ENCODE measurements at places on chromosomes 3 and 15.

GRCh38 chr15:67732671-67733374, 92.5 kb upstream of the SKOR1 start:
- no peak for DNase-seq

- no peak for DNase-seq
Measured at GRCh38 chr3:145490088-145491048, 670.6 kb downstream of the PLOD2 start.

DNA sequence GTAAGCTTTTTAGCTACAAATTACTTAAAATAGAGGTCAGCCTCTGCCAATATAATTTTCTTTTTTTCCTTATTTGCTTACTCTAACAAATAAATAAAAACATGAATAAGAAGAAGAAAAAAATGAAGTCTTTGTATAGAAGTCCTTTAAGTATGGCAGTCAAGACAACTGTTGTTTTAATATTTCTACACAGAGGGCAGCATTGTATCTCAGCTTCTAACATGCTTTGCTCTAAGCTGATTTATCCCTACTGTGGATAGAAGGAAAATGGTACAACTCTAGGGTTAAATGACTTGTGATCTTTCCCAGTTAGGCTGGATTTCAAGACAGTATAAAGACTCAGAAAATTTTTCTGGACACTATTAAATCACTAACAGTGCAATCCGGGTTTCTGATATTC, 104.3 kb upstream of the MEIS2 start:
- DNase-seq, result no peak

DNA sequence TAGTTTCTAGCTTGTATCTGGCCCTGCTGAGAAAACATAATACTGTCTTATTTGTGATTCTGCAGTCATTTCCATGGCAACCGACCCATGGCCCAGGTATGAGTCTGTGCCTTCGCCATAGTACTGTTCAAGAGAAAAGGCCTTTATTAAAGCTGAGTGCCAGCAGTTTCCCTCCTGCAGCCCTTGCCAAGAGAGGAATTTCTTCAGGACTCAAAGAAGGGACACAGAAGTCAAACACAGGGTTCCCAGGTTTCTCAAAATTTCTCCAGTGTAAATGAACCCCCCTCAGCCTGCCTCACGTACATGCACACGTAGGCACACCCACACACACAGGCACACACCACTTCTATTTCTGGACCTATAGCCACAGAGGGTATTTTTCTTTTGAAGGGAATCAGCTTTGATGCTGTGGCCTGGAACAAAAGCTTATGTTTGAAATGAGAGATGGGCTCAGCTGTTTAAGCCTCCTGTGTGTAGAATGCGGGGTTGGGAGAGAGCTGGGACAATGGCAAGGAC, 269.2 kb downstream of the PDCD6IP start:
- no peak for DNase-seq

- no peak for DNase-seq
Measured at GRCh38 chr3:170565495-170565894, 20.4 kb downstream of the SLC7A14 start.

GRCh38 chr3:188060840-188061544, 93.0 kb upstream of the LPP start:
- peak; percentile 14 for DNase-seq

DNA sequence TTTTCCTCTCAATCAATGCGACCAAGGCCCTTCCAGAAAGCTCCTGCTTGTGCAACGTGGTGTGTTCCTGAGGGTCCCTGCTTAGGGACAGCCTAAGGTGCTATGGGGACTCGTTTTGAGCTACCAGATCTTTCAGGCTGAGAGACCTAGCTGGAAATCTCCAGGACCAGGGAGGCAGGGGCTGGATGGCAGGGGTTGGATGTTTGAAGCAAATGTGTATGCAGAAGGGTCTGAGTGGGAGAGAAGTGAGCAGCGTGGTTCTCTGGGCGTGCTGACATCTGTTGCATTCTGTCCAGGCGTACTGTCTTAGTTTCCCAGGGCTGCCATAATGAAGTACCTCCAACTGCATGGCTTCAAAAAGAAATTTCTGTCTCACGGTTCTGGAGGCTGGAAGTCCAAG, 31.7 kb upstream of the SLCO2A1 start:
- DNase-seq, result no peak

- no peak for DNase-seq
Measured at GRCh38 chr15:72491768-72492167, 17.6 kb downstream of the ARIH1 start.

DNA sequence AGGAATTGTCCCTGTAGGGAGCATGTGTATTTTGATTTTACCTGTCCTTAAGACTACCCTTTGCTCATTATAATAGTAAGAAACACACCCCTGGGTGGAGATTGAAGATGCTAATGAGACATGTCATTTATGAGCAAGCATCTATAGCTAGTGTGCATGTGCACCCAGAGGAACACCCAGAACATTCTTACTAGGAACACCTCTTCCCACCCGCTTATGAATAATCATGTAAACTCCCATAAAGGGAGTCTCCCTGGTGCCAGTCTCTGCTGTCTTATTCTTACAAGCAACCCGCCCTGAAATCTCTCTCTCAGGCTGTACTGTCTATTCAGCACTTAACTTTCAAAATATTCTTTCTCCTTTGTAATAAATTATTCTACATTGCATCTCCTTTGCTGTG, 1227.3 kb downstream of the ROBO1 start:
- DNase-seq, result no peak

Measured in NCI-H345 (cell line).